ENCODE measurements at places on chromosomes 6 and 20. TPM values are rescaled to one million over a fixed set of nuclear protein-coding genes. Genes with fewer than 3 reads are reported as not detected.

DNA sequence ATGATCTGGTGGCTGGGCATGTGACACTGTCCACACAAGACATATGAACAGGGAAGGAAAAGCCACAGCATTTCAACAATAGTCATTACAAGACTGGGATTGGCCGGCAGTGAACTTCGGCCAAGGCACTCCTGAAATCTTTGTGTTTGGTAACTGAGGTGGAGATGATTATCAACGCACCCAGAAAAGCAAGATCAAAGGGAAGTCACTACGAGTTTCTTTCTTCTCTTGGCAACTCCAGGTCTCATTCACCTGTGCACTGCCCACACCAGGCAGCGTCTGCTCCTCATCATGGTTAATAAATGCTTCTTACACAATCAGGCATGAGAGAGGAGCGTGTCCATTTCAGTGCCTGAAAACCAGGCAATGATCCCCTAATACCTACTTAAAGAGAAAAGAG, 20.5 kb upstream of the FOXC1 start:
- DNase-seq, result no peak

- DNase-seq, result no peak
Measured at GRCh38 chr6:118319894-118320649, 228.0 kb upstream of the PLN start.

DNA sequence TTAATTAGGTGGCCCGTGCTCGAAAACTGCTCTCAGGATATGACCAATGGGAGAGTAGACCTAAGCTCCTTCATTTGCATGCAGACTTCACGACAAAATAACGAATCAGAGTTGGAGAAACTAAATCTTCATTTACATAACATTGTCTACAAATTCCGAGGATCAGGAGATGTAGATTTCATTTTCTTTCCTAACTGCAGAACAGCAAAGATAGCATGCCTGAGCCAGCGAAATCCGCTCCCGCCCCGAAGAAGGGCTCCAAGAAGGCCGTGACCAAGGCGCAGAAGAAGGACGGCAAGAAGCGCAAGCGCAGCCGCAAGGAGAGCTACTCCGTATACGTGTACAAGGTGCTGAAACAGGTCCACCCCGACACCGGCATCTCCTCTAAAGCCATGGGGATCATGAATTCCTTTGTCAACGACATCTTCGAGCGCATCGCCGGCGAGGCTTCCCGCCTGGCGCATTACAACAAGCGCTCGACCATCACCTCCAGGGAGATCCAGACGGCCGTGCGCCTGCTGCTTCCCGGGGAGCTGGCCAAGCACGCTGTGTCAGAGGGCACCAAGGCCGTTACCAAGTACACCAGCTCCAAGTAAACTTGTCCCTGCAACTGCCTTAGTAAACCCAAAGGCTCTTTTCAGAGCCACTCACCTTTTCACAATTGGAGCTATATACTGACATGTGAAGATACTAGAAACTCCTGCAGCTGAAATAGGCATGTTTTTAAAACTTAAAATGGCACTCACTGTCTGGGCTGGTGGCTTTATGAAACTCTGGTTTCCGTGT, 96.5 kb downstream of the HFE start:
- peak; percentile 91 for DNase-seq

GRCh38 chr6:95087394-95088097, 489.8 kb upstream of the MANEA start:
- peak; percentile 96 for DNase-seq

GRCh38 chr6:37807656-37808055, 11.9 kb upstream of the ZFAND3 start:
- no peak for DNase-seq

DNA sequence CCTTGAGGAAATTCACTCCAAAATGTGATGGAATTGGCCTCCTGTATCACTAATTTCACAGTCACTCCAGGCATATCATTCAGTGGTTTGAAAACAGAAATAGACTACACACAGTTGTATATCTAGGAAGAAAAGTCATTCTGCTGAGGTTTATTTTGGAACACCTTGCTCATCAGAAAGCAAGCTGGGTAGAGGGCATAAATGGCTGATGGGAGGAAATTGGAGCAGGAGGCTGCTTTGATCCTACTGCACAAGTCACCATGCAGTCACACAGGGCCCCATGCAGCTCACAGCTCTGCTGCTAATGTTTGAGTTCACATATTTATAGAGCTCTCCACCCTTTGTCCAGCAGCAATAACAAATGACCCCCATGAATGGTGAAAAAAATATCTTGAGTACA, 12.3 kb downstream of the NHLRC1 start:
- DNase-seq, result no peak

- DNase-seq, result peak; percentile 21
Measured at GRCh38 chr6:24858177-24858653, 59.5 kb upstream of the ARMH2 start.

DNA sequence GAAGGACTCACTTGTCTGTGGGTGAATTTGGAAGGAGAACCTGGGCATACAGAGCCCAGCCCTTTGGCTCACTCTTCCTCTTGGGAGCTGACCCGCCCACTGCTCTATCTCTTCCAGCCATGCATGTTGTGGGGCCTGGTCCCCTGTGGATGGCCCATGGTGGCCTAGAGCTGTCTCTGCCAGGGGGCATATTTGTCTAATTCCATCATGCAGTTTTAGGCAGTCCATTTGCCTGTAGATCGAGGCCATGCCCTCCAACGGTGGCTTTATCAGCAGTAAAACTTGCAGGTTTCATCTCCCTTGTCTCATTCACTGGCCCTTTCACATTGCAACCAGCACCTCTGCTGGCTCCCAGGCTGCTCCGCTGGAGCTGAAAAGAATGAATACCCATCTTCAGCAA, 12.9 kb upstream of the EZR start:
- no peak for DNase-seq

GRCh38 chr6:151448623-151449022, 3.3 kb downstream of the RMND1 start:
- DNase-seq, result no peak

DNA sequence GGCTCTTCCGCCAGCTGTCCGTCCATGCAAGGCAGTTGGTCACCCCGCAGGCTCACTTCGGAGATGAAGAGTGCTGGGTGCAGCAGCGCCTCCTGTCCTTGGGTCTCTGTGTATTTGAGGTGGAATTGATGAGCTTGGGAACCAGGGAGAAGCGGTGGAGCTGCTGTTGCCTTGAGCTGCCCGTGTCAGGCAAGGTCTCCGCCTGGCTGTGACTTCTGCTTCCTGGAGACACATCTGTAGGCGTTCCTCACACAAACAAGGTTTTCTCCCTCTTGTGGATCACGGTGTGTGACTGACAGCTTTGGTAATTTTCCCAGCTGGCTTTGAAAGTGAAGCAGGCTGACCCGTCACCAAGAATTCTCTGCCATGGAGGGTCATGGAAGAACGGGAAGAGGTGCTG, 2.5 kb upstream of the SLC17A9 start:
- DNase-seq, result no peak

DNA sequence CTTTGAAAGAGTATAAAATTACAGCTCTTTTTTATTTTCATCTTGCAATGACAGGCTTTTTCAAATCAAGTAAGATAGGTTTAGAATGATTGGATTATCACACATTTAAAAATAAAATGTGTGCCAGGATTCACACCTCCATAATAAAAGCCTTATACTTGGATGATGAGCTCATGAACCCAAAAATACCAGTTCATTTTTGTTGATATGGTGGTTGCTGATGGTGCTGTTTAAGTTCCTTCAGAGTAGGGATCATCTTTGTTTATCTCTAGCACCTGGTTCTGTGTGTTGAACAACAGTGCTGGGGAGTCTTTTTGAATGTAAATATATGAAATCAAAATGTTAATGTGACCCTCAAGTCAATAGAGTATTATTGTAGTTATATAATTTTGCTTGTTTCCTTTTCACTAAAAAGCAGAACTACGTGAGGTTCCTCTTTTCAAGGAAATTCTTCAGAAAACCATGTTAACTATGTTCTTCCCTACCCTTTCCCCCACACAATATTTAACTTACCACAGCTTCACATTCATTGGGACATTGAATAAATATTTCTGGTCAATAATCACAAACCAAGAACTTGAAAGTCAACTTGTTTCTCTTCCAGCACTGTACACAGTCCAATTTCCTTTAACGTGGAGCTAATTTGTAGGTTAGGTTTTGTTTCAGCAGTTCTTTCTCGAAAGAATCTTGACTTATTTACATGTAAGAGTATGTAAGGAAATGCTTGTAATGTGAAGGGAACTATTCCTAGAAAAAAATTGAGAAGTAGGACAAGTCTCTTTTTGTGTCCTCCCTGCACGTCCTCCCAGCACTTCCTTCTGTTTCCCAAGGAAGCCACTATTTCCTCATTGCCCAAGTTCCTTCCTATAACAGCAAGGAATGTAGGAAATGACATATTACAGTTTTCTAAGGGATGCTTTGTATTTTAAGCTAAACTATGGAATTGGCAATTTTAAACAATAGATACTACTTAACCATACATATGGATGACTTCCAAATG, 945.9 kb upstream of the CITED2 start:
- DNase-seq, result peak; percentile 14

DNA sequence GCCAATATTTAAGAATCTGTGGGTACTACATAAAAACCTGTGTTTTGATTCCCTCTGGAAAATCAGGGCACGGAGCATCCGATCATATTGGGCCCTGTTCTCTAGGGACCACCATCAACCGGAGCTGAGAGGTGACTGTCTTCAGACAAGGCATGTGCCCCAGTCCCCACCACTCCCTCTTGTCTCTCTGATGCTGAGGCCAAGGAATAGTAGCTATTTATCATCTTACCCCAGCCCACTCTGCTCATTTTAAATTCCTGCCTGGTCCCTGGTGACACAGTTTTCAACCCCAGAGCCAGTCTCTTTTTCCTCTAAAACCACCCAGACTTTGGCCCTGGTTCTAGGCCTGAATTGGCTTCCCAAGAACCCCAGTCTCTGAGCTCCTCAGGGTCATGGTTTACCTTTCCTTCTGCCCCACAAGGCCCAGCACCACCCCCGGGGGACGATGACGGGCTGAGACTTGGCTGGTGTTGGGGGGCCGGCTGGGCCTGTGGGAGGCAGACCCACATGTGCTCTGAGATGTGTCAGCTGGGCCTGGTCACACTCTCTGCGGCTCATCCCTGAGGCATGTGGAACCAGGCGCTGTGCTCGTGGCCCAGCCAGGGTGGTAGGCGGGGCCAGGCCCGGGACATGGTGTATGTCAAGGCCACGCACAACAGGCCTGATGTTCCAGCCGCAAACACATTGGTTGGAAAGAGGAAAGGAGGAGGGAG, 114.4 kb downstream of the CEBPB start:
- peak; percentile 99 for DNase-seq

DNA sequence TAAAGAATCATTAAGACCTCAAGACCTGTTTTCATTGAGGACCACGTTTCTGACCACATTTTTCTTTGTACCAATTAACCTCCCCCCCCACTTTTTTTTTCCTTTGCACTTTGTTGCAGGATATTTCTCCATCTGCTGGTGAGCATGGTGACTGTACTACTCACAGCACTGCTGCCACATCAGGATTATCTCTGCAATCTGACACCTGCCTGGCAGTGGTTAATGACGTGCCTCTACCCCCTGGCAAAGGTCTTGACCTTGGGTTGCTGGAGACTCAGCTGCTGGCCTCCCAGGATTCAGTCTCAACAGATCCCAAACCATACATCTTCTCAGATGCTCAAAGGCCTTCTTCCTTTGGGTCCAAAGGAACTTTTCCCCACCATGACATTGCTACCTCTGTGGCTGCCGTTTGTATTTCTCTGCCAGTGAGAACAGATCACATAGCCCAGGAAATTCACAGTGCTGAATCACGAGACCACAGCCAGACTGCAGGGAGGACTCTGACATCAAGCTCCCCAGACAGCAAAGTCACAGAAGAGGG, 46.6 kb upstream of the EDN3 start:
- DNase-seq, result no peak

DNA sequence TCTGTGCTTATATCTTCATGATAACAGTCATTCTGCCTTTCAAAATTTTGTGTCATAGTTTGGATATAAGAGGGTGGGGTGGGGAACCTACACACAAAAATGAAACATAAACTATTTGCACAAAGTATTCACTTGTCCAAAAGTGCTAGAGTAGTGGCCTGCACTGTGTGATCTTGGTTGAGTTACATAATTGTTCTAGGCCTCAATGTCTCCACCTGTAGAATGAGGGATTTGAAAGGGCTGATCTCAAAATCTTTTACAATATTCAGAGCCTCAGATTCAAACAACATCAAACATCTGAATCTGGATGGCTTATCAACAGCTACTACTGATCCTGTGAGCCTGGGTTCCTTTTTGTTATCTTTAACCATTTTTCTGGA, 64.3 kb upstream of the TMEM30A start:
- no peak for DNase-seq

DNA sequence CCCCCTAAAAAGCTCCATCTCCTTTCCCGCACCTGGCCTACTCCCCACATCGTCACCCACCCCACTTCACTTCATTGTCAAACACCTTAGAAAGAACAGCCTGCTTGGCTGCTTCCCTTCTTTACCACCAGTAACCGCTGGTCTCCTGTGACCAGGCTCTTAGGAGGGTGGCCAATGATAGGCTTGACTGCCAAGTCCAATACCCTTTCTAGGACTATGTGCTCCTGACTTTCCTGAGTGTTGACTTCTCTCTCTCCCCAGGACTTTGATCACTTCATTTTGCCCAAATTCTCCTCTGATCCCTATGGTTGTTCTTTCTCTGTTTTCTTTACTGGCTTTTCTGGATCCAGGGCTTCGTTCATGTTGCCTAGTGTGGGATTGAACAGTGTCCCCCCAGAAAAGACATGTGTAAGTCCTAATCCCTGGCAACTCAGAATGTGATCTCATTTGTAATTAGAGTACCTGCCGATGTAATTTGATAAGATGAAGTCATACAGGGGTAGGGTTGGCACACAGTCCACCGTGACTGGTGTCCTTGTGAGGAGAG, 254.0 kb downstream of the GMDS start:
- no peak for DNase-seq

DNA sequence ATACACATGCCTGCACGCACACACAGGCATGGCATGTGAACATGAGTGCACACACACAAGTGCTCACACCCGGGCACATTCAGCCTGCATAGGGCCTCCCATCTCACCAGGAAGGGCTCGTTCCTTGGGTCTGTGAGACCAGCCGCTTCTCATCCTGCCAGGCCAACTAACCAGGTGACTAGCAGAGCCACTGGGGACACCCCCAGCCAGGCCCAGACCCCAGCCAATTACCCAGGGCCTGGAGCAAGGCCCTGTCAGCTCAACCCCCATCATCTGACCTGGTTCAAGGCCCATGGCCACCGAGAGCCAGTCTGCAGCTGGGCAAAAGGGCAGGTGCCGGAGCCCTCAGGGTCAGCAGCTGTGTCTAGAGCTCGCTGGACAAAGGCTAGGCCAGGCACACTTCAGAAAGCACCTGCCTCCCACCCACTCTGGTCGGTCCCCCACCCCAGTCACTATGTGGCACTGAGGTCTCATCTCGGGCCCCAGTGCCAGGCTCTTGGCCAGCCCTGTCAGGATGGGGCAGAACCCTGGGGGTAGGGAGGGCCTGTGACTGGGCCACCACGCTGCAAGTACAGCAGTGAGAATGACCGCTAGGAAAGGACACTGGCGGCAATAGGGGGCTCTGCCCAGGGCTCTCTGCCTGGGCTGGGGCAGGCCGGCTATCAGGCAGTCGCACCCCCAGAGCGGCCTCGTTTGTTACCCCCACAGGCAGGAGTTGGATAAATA, 26.8 kb upstream of the MRGBP start:
- no peak for DNase-seq

GRCh38 chr6:33312361-33313104, 1.3 kb downstream of the TAPBP start:
- DNase-seq, result peak; percentile 80

GRCh38 chr6:98827295-98828159, 6.8 kb upstream of the POU3F2 start:
- DNase-seq, result peak; percentile 24

SGK1 gene
- polyA plus RNA-seq, result 137 TPM

FAM184A gene
- polyA plus RNA-seq, result 0.43 TPM

DSP gene
- 0.02 TPM for polyA plus RNA-seq

TJAP1 gene
- 22.9 TPM for polyA plus RNA-seq

FAM50B gene
- polyA plus RNA-seq, result 5.6 TPM

ENPP4 gene
- polyA plus RNA-seq, result 1.8 TPM

HCK gene
- not detected for polyA plus RNA-seq
